ENCODE measurements at places on chromosomes 5 and 9.

DNA sequence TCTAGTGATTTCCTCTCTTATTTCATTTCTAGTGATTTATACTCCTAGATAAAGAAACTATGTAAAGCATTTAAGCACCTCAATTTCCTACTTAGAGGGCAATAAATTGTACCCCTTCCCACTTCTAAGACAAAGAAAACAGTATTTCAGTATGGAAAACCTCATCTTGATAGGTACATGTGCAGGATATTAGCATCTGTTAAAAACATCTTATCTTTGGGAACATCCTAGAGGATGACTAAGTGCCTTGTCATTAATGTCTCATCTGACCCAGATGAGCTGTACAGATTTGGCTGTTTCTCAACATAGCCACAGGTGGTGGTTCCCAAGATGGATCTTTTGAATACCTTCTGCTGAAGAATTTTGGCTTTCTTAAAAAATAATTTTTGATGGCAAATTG, 5.7 kb downstream of the MEGF10 start:
- peak; percentile 85 for DNase-seq

DNA sequence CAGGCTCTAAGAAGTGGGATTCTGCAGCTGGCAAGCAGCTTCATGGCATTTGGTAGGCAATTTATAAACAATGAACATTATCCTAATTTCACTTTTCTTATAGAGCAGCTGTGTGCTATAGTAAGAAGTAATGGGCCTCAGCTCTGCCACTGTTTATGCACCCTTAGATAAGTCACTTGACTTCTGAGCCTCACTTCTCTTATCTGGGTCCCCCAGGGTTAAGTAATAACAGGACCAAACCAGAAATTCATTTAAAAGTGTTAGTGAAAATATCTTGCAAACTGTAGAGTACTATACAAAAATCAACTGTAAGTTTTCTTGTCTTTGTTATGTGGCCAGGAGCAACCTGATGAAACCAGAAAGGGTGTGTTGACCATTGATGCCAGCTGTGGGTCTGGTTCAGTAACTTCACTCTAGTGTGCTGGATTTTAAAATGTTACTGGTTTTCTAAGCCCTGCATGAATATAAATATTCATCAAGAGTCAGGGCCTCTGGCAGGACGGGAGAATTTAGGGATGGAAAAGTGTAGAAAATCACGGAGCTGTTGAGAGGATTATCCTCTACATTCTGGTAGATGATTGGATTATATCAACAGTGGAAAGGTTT, 24.2 kb downstream of the TNFAIP8 start:
- DNase-seq, result no peak

DNA sequence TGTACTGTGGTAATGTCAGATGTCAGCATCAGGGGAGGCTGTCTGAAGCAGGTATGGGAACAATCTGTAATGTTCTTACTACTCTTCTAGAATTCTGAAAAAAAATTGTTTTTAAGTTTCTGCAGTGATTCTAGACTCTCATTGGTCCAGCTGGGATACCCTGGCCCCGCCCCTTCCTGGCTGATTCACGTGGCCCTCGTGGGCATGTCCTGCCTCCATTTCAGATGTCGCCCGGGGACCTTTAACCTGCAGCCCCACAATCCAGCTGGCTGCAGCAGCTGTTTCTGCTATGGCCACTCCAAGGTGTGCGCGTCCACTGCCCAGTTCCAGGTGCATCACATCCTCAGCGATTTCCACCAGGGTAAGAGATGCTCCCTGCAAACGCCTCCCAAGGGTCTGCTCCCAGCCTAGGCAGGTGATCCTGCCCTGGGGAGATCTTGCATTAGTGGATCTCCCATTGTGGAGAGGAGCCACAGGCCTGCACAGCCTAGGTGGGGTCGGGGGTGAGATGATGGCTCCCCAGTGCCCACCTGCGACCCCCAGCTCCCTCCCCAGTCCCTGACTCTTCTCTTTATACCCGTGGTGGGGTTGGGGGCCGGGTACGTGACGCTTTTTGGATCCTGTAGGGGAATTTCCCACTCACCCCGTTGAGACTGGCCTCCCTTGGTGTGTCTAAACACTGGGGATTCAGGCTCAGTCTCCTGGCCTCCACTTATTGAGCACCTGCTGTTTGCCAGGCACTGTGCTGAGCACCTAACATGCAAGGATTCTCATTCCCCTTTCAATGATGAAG, 36.5 kb downstream of the LAMC3 start:
- DNase-seq, result peak; percentile 43

DNA sequence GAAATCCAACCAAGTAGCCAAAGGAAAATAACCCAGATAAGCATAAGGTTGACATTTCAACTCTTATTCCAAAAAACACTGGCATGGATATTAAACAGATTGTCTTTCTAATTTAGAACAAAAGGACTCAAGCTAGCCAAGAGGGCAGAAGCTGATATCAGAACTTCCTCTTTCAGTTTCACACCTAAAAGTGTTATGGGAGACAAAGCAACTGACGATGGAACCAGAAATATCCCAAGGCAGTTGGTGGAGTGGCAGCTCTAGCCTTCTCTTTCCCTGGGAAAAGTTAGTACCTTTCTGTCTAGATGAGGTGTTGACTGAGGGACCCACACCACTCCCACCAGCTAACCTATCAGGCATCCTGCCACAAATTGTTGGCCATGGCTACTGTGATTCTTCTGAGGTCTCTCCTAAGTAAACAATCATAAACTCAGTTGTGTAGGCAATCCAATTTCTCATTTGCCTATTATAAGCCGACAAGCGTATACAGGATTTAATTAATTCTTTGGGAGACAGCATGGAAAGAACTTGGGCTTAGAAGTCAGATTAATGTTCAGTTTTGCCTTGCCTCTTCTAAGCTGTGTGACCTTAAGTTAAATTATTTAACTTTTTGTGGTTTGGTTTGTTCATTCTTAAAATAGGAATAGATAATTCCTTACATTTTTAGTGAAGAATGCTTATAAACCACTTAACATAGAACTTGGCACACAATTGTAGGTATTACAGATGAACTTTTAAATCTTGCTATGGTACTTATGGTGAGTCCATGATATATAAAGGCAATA, 110.9 kb upstream of the ADAMTSL1 start:
- DNase-seq, result peak; percentile 69

DNA sequence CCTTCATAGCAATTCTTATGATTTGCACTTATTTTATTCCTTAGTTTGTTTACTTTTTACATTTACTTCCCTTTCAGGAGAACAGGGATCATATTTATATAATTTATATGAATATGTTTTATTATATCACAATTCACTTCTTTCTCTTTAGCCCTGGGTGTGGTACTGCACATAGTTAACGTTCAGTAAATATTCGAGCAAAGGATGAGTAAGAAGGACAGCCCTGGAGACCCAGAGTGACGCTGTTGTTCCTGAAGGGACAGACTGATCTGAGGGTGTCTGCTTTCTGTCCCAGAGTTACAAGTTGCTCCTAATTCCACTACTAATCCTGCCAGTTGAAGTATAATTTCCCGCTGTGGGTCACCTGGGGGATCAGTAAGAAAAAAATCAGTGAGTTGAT, 366.1 kb downstream of the DMRT2 start:
- DNase-seq, result no peak

DNA sequence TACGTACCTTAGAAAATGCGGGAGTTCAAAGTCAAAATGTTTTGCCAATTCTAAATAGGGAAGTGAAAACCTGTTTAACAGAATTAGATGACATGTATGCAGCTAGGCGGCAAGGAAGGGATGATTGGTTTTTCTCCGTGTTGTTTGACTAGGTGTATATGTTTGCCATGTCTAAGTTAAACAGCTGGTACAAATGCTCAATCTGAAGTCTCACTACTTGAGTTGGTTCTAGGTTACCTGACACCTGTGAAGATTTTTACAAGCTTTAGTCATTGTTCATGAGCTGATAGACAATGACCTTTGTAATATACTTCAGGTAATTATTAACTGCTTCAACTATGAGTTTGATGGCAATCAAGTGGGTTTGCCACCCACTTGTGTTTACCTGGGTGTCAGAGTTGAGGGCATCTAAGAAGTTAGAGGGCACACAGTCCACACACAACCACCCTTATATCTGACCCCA, 74.3 kb downstream of the SLC44A1 start:
- DNase-seq, result no peak

DNA sequence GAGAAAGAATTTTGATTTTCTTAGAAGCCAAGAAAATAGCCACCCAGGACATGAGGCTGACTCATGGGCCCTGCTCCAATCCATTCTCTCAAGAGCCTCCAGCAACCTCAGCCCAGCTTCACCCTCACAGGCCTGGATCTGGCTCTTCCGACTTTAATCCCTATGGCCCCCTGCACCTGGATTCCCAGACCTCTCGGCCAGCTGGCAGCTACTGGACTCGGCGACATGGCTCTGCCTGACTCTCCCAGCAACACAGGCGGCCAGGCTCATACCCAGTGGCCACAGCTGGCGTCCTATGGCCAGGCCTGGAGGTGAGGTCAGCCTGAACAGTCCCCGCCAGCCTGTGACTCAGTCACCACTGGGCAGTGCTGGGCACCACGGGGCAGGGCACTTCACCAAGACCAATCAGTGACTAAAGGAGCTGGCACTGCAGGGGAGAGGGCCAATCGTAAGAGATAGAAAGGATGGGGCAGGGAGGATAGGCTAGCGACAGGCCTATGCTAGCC, 6.2 kb upstream of the PDLIM4 start:
- DNase-seq, result peak; percentile 33

DNA sequence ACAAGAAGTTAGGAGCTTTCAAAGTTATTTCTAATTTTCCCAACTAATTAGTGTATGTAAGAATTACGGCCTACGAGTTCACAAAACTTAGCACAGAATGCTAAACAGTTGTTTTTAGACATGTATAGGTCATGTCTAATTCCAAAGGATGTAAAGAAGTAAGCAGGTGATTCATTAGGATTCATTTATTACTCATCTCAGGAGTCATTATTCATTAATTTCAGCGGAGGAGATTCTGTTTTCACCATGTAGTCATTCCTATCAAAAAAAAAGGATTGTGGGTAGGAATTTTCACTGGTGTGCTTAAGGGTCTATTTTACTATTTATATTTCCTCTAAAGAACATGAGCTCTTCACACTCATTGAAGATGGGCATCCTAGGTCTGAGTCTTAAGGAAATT, 532.2 kb downstream of the ACTL7B start:
- no peak for DNase-seq

DNA sequence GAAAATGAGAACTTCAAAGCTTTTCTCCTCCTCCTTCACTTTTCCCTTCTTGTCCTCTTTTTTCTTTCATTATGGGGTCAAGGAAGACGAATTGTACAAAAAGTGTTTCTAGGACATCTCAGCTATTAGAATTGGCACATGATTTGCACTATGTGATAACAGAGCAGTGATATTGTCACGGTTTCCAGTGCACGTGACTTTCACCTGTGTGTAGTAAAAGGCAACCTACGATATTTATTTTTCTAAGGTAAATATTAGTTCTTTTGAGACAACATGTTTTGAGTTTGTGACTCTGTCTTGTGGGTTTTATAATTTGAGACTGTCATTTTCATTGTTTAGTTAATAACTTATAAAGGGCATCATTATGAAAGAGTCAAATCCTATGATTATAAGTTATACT, 213.1 kb downstream of the PSAT1 start:
- DNase-seq, result no peak

DNA sequence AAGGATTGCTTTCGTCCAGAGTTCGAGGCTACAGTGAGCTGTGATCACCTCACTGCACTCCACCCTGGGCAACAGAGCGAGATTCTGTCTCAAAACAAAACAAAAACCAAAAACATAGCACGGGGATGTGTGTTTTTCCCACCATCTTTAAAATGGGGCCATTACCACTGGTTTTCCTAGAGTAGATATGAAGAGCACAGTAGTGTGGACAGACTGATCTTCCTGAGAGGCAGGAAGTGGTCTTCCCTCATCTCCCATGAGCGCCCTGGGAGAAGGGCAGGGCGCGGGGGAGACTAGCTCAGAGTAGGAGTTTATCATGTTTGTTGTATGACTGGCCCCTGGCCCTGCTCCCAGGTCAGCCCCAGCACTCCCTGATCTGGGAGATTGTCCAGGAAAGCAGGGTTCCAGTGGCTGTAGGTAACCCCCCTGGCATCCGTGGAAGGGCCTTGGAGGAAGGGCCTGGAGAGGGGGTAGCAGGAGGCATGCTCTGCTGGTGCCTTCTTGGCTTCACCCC, 2.3 kb downstream of the SUSD3 start:
- DNase-seq, result peak; percentile 17

GRCh38 chr9:131676431-131676972, 63.4 kb downstream of the RAPGEF1 start:
- no peak for DNase-seq

- DNase-seq, result no peak
Observed at GRCh38 chr5:172446336-172447051, 7.8 kb downstream of the SH3PXD2B start.
